ENCODE measurements at places on chromosomes 2 and 18.

DNA sequence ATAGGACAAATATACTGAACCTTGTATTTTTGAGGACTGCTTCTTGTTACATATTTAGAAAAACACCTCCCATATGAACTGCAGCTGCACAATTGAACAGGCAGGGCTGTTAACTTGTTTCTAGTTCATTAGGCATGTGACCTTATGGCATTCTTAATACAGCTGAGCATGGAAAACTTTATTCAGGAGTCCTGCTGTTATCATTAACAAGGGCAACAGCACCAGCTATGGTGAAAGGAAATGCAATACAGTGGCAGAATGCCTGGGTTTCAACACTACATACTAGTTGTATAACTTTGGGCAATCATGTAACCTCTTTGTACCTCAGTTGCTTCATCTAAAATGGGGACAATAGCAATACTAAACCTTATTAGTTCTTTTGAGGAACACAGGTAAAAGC is 71.8 kb downstream of the GDF7 start:
- no peak for DNase-seq

- no peak for DNase-seq
Measured at GRCh38 chr2:47253447-47253846, 98.3 kb upstream of the STPG4 start.

GRCh38 chr2:128578406-128579390 is 260.0 kb upstream of the HS6ST1 start:
- DNase-seq, result no peak

DNA sequence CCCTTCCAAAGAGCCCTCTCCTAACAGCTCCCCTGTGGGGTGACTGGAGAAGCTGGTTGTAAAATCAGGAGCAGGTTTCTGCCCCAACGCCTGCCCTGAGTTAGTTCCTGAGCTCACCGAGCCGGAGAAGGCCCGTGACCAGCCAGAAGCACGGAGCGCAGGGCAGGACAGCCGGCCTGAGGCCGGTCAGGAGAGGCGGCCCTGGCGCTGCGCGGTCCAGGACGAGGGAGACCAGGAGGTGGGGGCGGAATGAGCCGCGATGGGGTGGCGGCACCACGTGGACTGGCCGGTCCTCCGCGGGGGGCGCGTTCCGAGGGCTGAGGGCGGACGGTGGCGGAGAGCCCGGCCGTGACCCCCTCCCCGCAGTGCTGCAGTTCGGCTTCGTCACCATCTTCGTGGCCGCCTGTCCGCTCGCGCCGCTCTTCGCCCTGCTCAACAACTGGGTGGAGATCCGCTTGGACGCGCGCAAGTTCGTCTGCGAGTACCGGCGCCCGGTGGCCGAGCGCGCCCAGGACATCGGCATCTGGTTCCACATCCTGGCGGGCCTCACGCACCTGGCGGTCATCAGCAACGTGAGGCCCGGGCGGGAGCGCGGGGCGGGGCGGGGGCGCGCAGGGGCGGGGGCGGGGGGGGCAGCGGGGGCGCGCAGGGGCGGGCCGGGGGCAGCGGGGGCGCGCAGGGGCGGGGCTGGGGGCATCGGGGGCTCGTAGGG is 29.0 kb downstream of the ANO7 start:
- DNase-seq, result peak; percentile 45

DNA sequence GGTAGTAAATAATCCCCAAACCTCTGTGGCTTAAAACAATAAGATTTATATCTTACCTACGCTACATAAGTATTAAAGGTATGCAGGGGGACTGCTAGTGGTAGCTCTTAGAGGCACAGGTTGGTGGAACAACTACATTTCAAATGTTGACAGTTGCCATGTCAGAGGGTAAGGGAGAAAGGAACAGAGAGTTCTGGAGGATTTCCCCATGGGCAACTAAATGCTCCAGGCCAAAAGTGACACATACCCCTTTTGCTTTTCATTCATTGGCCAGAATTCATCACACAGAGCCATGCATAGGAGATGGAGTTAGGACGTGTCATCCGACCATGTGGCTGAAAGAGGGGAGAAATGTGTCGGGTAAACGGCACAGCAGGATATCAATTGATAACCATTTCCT is 133.2 kb downstream of the NAPG start:
- no peak for DNase-seq

DNA sequence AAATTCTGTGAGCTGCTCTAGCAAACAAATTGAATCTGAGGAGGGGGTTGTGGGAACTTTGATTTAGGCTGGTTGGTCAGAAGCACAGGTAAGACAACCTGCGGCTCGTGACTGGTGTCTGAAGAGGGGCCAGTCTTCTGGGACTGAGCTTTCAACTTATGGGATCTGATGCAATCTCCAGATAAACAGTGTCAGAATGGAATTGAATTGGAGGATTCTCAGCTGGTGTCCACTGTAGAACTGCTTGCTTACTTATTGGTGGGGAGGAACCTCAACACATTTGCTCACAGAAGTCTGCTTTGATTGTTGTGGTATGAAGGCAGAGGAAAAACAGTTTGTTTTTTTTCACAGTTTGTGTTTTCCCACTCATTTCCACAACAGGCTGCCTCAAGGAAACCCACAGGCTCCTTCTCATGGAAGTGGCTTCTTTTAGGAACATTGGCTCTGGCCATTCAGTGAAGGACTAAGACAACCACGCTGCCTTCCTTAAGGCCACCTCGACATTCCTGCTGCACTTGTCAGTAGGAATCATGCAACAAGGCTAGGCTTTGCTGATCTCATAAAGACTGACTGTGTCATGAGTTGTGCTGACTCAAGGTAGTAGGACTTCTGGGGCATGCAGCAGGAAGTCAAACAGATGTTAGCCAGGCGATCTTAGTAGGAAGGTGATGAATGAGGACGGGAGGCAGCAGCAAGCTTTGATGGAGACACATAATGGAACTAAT is 104.7 kb downstream of the TSN start:
- DNase-seq, result no peak

DNA sequence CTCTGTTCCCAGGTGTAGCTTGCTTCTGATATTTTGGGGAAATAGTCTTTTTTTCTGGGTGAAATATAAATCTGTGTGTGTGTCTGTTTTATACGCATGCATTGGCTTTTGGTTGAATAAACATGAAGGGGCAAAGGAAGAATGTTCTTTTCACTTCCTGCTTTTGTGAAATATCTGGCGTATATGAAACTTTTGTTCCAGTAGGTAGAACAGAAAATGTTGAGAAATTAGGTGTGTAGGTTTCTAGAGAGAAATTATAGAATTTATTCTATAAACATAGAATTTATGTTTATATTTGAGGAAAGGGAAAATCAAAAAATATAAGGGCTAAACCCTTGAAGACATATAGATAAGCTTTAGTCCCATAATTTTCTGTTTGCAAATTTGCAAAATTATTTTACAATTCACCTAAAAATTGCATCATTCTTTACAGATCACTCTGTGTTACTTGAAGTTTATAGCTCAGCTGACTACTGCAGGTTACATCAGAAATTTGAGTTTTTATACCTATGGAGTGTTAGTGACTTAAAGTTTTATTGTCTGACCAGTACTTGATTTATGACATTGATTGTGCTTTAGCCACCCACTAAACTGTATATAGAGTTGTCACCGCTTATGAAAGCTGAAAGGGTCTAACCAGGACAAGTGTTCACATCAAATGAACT is 116.1 kb downstream of the FAM117B start:
- no peak for DNase-seq

- DNase-seq, result no peak
Measured at GRCh38 chr2:10052216-10052615, 8.9 kb downstream of the KLF11 start.

- DNase-seq, result no peak
Measured at GRCh38 chr2:238523158-238524110, 96.7 kb downstream of the ASB1 start.

GRCh38 chr18:39399662-39400061 is 1834.1 kb upstream of the CELF4 start:
- no peak for DNase-seq

GRCh38 chr2:146989741-146990140 is 855.1 kb upstream of the ACVR2A start:
- no peak for DNase-seq

GRCh38 chr2:26646986-26647672 is 6.0 kb upstream of the CIB4 start:
- no peak for DNase-seq

GRCh38 chr2:60974652-60975051 is 42.9 kb upstream of the PEX13 start:
- no peak for DNase-seq

DNA sequence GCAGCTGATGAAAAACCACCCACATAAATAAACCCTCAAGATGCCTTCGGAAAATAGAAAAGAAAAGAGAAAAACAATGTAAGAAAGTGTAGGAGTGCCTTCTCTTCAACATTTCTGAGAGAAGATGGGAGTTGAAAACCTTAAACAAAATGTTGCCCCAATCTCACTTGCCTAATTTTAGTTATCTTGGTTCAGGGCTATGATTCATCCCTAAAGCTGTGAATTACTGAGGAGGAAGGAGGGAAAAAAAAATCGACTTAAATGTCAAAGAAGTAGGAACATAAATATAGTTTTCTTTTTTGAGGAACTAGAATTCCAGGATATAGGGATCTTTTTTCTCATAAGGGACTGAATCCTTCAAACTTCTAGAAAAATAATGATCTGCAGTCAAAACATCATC is 360.3 kb downstream of the TGIF1 start:
- DNase-seq, result no peak

GRCh38 chr2:186670831-186671230 is 23.0 kb upstream of the FAM171B start:
- DNase-seq, result no peak

DNA sequence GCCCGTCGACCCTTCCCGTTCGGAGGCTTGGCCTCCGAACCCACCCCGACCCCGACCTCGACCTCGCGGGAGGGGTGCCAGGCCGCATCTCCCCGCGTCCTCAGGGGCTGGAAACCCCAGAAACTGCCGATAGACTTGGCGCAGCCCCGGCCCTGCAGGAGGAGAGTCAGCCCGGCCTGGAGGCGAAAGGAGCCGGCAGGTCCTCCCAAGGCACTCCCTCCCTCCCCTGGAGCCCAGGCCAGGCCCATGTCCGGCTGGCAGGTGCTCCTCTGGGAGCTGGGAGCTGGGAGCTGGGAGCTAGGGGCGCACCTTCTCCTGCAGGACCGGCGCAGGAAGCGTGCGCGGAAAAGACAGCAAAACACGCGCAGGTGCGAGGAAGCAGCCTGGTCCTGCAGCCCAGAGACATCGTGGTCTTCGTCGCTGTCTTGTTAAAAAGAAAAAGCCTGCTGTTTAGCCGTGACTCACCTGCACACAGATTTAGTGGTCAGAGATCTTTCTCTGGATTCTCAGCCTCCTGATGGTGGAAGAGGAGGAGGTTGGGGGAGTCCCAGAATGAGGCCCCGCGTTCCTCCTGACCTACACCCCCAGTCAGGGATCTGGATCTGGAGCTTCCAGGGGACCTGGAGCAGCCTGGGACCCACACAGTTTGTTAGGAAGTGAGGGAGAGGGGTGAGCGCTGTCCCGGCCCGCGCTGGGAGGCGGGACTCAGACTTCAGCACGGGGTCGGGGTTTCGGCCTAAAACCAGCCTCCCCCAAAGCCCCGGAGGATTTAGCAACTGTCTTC is 660 bp upstream of the MBP start:
- DNase-seq, result no peak

DNA sequence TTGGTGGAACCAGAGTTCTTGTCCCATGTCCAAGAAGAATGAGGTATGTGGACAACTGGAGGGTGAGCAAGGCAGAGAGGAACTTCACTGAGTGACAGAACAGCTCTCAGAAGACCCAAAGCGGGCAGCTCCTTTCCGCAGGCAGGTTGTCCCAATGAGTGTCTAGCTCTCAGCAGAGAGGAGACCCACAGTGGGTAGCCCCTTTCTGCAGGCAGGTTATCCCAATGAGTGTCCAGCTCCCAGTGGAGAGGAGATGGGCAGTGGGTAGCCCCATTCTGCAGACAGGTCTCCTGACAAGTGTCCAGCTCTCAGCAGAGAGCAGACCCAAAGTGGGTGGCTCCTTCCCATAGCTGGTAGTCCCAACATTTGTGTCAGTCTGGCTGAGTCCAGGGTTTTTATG is 69.6 kb downstream of the SRBD1 start:
- DNase-seq, result no peak

DNA sequence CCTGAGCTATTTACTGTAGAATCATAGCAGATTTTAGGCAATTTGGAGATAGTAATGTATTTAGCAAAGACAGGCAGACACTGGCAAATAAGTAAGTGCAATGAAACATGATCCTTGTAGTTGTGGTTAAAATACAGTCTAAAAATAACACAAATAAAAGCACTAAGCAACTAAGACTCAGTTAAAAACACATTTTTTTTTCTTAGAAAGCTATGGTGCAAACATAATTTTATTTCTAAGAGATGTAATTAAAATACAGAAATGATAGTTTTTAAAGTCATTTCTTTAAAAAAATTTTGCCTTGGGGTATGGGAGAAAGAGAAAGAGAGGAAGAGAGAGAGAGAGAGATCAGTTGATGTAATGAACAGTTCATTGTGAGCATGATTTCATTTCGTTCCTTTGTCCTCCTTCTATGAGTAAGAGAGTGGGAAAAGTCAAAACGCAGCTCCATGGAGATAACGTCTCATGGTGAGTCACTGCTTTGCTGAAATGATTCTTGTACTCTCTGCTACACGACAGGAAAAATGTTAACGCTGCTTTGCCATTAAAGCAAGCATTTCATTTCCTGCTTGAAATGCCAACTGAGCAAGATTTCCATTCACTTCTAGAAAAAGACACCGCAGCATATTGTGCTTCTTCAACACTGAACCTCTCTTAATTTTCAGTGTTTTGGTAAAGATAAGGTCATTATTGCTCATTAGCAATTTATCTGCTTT is 61.3 kb upstream of the PGAP1 start:
- DNase-seq, result peak; percentile 61

- no peak for DNase-seq
Measured at GRCh38 chr2:132814651-132815050, 144.6 kb upstream of the LYPD1 start.

GRCh38 chr2:96329456-96329855 is 4.3 kb downstream of the ITPRIPL1 start:
- DNase-seq, result no peak

DNA sequence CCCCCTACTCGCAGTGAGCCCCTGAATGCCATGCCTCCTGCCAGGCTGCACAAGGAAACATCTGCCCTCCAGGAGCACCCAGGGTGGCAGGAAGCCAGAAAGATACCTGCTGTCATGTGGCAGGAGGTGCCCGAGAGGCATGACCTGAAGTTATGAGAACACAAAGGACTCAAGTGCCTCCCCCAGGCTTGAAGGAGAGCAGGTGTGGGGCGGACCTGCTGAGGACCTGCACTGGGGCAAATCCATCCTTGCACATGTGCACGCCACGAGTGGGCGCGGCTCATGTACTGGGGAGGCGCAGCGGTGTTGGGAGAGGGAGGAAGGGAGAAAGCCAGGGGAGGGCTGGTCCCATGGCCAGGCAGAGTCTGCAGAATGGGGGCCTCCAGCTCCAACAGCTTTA is 26.9 kb downstream of the SDC1 start:
- DNase-seq, result no peak

- DNase-seq, result peak; percentile 49
Measured at GRCh38 chr18:5238371-5238976, 41.4 kb upstream of the AKAIN1 start.

GRCh38 chr18:7605705-7606104 is 38.6 kb downstream of the PTPRM start:
- DNase-seq, result no peak

GRCh38 chr18:34352385-34353163 is 127.9 kb upstream of the NOL4 start:
- no peak for DNase-seq

All from activated CD4-positive, alpha-beta memory T cell treated with anti-CD3 and anti-CD28 coated beads for 36 hours (primary cell).